ENCODE measurements at places on chromosomes 16 and 17.

DNA sequence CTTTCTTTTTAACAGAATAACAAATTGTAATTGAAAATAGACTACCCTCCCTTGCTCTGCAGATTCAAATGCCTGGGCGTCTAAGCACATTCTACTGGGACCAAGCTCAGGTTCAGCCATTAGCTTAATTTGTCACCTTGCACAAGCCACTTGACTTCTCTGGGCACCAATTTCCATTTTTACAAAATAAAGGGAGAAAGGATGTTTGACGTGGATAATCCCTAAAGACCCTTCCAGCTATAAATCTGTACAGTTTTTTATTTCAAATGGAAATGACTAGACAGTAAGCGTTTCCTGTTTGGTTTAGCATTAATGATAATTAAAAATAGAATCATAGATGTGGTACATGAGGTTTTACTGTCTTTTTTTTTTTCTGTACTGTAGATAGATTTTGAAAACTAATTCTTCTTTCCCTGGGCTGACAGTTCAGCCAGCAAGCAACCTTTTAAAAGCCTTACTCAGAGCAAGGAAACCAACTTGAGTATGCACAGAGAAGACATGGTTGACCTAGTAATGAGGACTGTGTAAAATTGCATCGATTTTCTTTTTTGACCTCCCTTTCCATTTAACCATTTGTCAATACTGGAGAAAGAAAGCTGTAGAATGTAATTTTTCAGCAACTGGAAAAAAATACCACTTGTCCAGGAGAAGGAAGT lies 1329.5 kb upstream of the CDH8 start:
- no peak for DNase-seq

DNA sequence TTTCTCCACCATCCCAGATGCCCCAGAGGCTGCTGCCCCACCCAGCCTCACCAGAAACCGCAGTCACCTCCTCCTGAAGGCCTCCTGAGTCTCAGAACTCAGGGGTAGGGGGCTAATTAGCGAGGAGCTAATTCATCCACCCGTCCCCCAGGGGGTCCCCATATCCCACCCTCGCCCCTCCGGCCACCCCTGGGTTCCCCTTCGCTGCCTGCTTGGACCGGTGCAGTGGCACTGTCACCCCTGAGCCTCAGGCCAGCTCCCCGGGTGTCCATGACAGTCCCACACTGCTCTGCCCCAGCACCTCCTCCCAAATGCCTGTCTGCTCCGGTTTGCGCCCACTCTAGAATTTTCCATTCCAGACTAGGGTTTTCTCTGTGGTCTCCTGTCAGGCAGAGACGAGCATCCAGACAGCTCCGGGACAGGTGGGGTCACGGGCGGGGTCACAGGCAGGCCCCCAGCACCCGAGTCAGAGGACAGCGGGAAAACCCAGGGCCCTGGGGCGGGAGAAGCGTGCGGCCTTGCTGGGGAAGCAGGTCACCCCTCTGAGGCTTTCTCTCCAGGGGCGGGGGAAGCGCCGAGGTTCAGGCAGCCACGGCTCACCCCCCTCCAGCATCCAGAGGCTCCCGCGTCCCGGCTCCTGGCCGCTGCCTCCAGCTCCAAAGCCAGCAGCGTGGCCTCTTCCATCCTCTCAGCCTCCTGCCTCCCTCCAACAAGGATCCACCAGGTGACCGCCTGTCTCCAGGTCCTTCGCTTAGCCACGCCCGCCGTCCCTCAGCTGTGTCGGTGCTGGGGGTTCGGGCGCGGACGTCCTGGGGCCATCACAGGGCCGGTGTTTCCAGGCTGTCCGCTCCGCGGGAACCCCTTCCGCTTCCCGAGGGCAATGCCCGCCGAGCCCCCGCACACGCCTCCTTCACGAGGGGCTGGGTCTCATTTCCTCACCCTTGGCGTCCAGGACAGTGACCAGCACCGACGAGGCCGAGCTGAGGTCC lies 3.1 kb upstream of the PERCC1 start:
- DNase-seq: no peak

DNA sequence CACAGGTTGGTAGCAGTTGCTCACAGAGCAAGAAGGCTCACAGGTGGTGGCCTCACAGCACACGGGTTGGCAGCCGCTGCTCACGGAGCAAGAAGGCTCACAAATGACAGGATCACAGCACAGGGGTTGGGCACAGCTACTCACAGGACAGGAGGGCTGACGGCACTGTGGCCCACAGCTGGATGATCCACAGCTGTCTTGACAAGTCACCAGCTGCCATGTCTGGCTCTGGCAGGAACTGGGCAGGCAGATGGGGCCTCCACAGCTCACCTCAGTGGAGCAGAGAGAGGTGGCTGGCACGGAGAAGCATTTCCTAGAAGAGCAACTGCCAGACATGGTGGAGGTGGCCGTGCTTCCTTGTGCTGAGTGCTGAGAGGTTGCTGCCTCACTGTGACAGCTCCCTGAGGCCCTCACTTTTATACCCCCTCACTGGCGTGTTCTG lies at the start of gene KRTAP16-1:
Gene KRTAP16-1, minus strand, starts transcription at position 392 of the 442 bp plus-strand sequence. Its CDS starts 56 bp downstream, at position 336.
- no peak for DNase-seq

DNA sequence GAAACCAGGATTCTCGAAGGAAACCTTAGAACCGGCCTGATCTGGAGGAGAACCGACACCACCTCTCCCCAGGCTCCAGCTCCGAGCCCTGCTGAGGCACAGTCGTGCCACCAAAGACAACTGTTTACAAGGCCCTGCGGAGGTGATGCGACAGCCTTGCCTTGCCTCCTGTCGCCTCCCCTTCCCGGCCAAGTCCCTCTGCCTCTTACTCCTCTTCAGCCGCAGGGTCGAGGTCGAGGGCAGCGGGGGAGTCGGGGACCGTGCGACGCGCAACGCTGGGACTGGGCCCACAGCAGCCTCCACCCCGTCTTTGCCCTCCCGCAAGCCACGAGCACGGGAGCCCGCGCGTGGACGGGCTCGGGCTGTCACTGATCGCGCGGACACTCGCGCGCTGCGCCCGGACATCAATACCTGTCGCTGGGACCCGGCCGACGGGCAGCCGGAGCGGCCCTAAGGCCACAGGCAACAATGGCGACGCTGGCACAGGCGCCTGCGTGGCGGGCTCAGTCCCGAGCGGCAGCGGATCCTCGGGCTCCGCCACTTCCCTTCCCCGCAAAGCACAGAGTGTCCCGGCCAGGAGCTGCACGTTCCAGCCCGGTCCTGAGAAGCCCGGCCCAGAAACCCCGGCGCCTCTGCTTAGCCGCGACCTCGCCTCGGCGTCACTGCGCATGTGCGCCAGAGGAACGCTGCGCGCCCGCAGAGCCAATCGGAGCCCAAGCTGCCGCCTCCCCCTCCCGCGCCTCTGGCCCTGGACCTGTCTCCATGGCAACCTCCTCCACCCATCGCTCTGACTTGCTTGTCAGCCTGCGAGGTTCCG lies at the start of gene ZNF287:
Gene ZNF287, minus strand, starts transcription at position 664 of the 817 bp plus-strand sequence. CDS start 1,473 bp downstream, outside the sequence.
- no peak for DNase-seq

DNA sequence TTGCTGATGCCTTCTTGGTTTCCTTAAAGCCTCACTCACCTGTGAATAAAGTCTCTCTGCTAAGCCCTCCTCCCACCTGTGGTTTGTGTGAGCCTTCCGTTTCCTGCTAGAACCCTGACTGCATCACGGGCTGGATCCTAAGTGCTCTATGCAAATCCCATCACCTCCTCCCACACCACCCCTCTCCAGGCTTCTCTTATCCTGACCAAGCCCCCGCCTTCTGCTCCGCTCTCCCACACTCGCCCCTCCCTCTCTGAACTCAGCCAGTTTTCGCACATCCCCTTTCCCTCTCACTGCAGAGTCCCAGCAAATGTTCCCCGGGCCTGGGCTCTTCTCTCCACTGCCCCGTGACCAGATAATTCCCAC lies 51.8 kb downstream of the PIMREG start:
- no peak for DNase-seq

GRCh38 chr17:39750131-39751015 lies 12.6 kb downstream of the GRB7 start:
- no peak for DNase-seq

DNA sequence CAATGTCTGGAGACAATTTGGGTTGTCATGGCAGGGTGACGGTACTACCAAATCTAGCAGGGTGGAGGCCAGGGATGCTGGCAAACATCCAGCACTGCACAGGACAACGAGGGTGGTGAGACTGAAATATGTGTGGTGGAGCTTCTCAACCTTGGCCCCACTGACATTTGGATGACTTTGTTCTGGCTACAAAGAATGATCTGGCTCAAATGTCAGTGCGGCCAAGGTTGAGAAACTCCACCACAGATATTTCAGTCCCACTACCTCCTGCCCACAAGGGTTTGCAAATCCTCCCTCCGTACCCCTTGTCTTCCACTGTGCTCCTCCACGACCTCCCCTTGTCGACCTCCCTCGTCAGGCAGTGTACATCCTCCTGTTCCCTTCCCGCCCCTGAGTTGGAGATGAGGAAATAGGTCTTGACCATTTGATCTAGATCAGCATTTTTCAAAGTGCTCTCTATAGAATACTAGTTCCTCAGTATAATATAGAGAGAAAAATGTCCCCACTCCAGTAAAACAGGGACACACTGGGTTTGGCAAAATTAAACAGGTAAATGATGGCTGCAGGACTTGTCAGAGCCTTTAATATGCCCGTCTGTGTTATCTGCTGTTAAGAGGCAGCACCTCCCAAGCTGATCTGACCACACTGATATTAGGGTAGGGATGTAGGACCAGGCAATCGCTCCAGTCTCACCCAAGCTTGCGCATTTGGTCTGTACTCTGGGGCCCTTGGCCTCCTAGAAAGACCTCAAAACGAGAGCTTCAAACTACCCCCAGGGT lies 6.8 kb downstream of the OSGIN1 start:
- no peak for DNase-seq

- DNase-seq: peak; percentile 27
Measured at GRCh38 chr17:43723697-43724359, 34.8 kb downstream of the SOST start.

GRCh38 chr17:49515196-49515770 lies 20.2 kb downstream of the NGFR start:
- peak; percentile 36 for DNase-seq

GRCh38 chr17:77317091-77317750 lies 176.5 kb downstream of the SEC14L1 start:
- no peak for DNase-seq

GRCh38 chr17:38424297-38424972 lies 3.8 kb upstream of the ARHGAP23 start:
- DNase-seq: no peak

- DNase-seq: no peak
Measured at GRCh38 chr17:10276436-10276835, 78.0 kb upstream of the GAS7 start.

GRCh38 chr17:30443721-30444120 lies 33.5 kb upstream of the GOSR1 start:
- no peak for DNase-seq

DNA sequence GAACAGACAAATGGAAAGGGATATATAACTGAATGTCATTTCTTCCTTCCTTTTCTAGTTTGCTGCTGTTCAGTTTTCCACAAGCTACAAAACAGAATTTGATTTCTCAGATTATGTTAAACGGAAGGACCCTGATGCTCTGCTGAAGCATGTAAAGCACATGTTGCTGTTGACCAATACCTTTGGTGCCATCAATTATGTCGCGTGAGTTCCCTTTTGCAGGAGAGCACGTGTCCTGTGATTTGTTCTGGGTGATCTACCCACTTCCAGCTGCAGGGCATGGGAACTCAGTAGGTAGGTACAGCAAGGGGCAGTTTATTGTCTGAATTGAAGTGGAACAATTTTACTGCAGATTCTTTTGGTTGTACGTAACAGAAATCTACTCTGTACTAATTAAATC lies 8.8 kb downstream of the ITGAL start:
- DNase-seq: no peak

- DNase-seq: no peak
Measured at GRCh38 chr16:47395733-47396498, 64.9 kb downstream of the ITFG1 start.

GRCh38 chr17:80790021-80790765 lies 201.4 kb upstream of the CHMP6 start:
- no peak for DNase-seq

DNA sequence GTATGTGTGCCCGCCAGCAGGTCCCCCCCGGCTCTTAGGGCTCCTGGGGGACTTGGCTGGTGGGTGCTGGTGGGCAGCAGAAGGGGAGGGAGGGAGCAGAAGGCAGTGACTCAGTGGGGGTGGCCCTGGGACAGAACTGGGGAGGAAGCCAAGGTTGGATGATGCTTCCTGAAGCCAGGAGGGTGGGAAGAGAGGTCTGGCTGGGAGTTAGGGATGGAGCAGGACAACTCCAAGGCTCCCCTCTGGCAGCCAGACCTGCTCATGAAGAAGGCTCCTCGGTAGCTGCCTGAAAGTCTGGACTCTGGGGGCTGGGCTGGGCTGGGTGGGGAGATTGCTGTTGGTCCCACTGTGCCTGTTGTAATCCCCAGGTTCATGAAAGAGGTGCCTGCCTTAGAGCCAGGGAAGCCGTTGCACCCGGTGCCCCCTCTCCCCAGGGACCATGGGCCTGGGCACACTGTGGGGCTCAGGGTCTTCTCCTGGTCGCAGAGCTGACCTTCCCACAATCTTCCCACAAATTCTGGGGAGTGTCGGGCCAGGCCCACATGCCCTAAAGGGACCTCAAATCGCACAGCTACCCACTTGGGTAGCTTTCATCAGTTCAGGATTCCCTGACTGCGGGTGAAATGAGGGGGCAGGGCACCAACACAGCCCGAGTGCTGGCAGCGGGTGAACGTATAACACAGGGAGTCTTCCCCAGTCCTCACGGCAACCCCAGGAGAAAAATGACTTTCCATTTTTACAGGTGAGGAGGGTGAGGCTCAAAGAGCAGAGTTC lies 1.1 kb upstream of the PLEKHG4 start:
- no peak for DNase-seq

DNA sequence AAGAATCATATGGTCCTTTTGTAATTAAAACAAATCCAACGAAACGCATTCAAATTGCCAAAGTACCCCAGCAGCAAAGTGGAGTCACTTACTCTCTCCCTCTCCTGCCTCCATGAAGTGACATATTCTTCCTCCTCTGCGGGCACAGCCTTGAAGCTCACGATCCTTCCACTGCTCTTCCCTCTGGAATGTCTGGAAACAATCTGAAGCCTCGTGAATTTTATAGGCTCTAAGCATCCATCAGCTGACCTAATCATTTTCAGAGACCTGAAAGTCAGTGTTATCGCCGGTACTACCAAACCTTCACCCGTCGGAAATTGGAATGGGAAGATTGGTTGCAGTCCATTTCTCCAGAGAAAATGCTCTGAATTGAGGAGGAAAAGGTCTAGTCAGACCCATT lies 134.5 kb upstream of the FOXF1 start:
- DNase-seq: no peak

DNA sequence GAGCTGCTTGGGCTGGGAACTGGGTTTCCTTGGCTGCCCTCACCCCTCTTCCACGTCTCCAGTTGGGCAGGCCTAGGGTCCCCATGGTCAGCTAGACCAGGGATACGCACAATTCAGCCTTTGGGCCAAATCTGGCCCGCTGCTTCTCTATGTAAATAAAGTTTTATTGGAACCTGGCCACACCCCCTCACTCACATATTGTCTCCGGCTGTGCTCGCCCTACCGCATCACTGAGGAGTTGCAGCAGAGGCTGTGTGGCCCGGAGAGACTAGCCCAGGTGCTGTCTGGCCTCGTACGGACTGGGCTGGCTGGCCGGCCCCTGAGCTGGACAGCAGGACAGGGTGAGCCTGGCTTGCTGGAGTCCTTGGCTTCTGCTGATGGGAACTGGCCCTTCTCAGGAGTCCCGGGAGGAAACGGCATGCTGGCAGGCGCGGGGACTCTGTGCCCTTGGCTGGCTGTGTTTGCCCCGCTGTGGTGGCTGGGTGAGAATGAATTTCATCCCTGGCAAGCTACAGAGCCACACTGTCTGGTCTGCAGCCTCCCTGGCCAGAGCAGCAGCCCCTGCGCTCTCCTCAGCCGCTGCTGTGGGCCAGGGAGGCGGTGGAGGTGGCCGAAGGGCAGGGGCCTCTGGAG lies 82.0 kb downstream of the ENGASE start:
- no peak for DNase-seq
